ENCODE measurements at places on chromosomes 16 and 17.
A peak's percentile ranks its signal among the peaks of the same experiment; 100 is the strongest.

DNA sequence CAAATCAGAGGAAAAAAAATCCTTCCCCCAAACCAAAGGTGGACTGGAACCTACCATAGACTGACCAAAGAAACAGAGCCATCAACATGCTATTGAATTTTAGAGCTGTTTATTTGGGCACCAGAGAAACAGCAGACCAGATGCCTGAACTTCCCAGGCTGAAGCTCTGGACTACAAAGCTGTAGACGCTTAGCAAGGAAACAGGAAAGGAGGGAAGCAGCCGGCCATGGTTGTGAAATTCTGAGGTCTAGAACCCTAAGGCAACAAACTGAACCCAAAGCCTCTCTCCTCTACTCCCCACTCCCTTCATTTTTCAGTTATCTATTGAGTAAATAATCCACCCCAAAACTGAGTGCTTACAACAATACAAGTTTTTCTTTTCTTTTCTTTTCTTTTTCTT lies 45.4 kb upstream of the MEIOC start:
- DNase-seq = no peak

GRCh38 chr16:82134846-82135245 lies 35.2 kb downstream of the MPHOSPH6 start:
- no peak for DNase-seq

DNA sequence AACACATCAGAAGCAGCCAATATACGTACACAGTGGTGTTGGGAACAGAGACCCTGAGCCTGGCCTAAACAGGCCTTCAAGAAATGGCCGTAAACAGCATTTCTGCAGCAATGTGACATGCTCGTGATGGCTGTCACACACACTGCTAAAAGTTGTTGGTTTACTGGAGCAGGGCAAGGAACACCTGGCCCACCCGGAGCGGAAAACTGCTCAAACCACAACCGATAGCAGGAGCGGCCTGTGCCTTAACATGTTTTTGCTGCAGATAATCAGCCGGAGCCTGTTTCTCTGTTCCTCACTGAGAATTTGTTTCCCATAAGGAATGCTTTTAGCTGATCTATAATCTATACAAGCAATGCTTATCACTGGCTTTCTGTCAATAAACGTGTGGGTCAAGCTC lies 6.0 kb upstream of the DPEP1 start:
- no peak for DNase-seq

GRCh38 chr16:84504420-84505248 lies at the start of gene MEAK7:
TSS of gene MEAK7 (minus strand) at chr16:84504659. CDS start at chr16:84498086, 6,573 bp downstream.
- DNase-seq = peak; percentile 98

GRCh38 chr16:29992344-29992967 lies 3.0 kb downstream of the HIRIP3 start:
- no peak for DNase-seq

DNA sequence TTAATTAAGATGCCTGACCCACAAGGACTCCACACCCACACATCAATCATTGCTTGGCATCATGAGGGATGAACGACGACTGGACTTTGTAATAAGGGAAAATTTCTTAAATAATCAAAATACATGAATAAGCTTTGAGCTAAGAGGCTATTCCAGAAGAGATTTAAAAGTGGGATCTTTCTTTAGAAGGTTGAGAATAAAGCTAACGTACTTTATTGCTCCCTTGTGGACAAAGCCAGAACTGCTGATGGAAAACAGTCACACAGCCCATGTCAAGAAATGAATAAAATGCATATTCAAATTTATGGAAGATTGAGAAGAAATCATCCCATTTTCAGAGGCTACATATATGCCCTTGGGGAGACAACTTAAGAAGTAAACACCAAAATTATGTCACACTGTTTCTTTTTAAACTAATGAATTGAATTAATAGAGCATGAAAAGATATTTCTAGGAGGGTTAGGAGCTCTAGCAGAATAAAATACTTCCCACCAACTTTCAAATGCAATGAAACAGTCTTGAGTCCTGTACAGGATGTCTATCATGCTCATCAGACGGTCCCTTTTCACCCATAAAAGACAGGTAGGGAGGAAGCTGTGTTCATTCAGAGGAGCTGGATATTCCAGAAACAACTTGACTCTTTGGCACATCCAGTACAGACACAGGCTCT lies 60.2 kb upstream of the PHOSPHO1 start:
- peak; percentile 49 for DNase-seq

- DNase-seq = no peak
Observed at GRCh38 chr17:58301504-58302150, 20.9 kb upstream of the MPO start.

DNA sequence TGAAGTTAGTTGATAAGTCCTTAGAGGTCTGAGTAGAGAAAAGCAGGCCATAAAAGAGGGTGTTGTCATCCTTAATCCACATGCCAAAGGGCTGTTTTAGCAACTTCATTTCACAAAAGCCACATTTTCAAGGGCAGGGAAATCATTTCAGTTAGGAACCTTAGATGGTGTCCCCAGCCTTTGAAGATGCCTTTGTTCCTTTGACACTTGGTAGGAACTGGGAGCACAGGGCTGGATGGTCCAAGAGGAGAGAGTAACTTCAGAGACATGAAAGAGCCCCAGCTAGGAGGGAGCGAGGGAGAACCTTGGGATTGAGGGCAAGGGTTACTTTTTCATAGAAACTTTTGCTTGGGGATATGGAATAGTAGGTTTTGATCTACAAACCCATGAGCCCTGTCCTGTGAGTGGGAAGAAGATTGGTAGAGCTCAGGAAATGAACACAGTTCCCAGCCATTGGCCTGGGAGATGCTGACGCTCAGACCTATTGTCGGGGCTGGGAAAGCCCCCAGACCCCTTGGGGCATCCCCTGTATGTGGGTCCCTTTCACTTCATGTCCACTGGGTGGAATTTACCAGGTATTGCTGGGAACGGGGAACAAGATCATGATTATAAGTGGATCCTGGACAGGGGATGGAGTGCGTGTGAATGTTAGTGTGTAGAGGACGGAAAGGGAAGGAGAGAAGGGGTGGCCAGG lies 18.9 kb downstream of the MSI2 start:
- DNase-seq = no peak

DNA sequence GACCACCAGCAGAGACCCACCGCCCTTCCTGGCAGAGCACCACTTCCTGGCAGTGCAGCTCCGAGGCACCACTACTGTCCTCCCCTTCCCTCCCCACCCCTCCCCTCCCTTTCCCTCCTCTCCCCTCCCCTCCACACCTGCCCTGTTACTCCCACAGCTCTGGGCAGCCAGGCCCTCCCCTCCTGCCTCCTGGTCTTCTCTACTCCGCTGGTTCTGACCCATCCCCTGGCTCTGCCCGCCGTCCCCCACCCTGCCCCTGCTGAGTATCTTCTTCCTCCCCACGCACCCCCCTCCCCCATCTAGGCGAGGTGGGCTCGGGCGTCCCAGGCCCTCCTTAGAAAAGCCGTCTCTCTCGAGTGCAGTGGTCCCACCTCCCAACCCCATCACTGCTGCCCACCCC lies 77.7 kb downstream of the AMFR start:
- no peak for DNase-seq

GRCh38 chr17:60390925-60391470 lies 935 bp downstream of the USP32 start:
- DNase-seq = peak; percentile 31

DNA sequence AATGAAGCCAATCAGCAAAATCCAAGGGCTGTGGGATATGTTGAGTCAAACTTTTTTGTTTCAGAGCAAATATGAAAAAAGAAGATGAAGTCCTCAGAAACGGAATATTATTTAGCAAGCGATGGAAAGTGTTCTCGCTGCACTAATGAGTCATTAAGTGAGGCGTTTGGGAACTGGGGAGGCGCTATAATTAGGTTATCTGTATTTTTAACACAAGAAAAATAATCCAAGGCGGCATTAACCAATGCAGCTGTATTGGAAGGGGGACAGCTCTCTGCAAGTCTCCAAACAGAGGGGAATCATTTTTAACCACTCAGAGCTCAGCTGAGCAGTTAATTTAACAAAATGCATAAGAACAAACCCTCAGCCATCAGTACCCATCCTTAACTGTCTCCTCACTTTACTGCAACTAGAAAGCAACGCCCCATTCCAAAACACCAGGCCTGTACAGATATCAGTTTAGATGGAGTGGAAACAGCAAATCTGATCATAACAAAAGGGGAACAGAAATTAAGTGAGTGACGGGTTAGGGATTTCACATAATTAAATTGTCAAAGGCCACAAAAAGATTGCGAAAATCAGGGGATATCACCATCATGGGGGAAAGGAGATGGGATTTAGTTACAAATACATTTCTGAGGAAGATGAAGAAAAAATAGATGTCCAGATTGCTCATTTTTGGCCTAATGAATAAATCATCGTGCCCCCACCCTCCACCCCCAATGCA lies 211.0 kb upstream of the TOX3 start:
- DNase-seq = no peak

DNA sequence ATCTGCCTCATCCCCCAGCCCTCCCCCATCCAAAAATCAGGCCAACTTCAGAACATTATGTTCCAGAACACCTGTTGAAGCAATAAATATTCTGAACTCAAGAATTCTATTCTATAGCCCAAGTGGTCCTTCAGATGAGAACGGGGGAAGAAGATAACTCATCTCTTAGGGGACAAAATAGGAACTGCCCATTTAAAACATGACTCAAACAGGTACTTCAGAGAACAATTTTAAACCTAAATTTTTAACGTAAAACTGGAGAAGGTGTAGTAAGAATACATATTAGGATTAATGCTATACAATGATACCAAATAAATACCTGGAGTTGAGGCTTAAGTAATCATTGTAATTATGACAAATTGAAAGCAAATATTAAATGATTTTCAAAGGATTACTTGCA lies 112.1 kb downstream of the CDYL2 start:
- DNase-seq = no peak

- no peak for DNase-seq
Observed at GRCh38 chr17:50095626-50096037, 481 bp downstream of the PDK2 start.

DNA sequence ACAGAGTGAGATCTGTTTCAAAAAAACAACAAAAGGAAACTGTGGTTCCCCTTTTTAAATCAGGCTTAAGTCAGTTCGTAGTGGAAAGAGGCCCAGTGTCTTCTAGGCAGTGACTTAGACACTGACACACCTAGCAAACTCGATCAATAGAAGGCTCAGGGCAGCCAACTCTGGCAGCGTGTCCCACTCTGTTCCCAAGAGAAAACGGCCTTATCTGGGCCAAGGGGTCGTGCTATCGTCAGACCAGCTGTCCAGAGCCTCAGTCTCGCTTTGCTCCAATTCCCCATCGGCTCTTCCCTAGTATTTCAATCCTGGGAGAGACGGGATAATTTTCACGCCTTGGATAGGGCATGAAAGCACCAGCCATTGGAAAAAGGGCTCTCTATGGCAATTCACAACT lies 72.9 kb downstream of the SLC5A11 start:
- DNase-seq = no peak

GRCh38 chr17:69533481-69534234 lies 119.2 kb downstream of the MAP2K6 start:
- DNase-seq = no peak

GRCh38 chr17:58327363-58328194 lies 1.0 kb downstream of the TSPOAP1 start:
- no peak for DNase-seq

GRCh38 chr17:49384951-49385350 lies 22.9 kb upstream of the ZNF652 start:
- DNase-seq = no peak

- DNase-seq = no peak
Observed at GRCh38 chr17:41176744-41177387, 1.2 kb downstream of the KRTAP4-2 start.

DNA sequence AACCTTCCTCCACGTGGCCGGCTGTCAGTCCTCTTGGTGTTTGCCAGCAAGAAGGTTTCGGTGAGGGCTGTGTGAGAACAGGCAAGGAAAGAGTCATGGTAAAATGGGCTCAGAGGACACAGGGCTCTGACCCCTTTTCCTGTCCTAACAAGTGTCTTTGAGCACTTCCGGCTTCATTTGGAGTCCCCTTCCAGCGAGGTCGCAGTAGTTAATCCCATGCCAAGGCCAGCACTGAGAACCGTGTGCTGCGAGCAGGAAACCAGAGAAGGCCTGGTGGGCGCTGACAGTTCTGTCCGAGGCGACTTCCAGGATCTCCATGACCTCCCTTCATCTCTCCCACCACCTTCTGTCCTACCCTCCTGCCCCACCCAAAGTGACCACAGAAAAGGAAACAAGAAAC lies 168.1 kb downstream of the ZFHX3 start:
- DNase-seq = no peak
